ENCODE measurements at places on chromosomes 2 and 18.
A peak's percentile ranks its signal among the peaks of the same experiment; 100 is the strongest.

DNA sequence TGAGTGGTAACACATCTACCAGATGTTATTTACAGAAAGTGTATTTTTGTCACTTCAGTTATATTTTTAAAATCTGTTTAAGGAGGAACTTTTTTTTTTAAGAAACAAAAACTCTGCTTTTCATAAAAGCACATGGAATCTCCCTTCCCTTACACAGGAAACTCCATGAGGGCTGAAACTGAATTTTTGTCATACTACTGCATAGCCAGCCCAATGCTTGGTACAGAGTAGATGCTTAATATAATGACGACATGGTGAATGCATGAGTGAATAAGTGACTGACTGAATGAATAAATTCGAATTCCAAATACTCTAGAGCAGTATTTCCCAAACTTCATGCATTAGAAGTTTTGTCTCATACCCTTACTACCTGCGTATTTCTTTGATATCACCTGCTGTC, 86.5 kb downstream of the ROCK2 start:
- DNase-seq, result peak; percentile 28

DNA sequence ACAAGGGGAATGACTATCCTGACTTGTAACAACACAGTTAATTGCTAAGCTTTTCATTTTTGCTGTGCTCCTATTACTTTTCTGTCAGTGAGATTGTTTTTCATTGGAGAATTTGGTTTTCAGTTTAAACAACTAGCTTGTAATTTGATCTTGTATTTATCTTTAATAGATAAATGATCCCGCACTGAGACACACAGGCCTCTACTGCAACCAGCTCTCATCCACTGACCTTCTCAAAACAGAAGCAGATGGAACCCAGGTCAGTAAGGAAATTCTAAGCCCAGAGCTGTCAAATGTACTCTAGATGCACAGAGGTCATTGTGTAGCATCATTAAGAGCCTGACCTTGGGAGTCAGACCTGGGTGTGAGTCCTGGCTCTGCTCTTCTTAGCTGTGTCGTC, 30.7 kb downstream of the PTRHD1 start:
- DNase-seq, result no peak

- no peak for DNase-seq
Observed at GRCh38 chr2:130911482-130911881, 74.8 kb downstream of the ARHGEF4 start.

- no peak for DNase-seq
Observed at GRCh38 chr2:107312240-107312639, 426.3 kb upstream of the ST6GAL2 start.

- DNase-seq, result no peak
Observed at GRCh38 chr2:239073270-239073669, 225.4 kb downstream of the TWIST2 start.

- DNase-seq, result no peak
Observed at GRCh38 chr2:105775809-105776559, 31.3 kb downstream of the NCK2 start.

Measured in fibroblast of skin of scalp (primary cell).